ENCODE measurements at places on chromosomes 13 and 19.

- peak; percentile 55 for DNase-seq
Observed at GRCh38 chr13:76879203-76879882, 6.9 kb downstream of the KCTD12 start.

DNA sequence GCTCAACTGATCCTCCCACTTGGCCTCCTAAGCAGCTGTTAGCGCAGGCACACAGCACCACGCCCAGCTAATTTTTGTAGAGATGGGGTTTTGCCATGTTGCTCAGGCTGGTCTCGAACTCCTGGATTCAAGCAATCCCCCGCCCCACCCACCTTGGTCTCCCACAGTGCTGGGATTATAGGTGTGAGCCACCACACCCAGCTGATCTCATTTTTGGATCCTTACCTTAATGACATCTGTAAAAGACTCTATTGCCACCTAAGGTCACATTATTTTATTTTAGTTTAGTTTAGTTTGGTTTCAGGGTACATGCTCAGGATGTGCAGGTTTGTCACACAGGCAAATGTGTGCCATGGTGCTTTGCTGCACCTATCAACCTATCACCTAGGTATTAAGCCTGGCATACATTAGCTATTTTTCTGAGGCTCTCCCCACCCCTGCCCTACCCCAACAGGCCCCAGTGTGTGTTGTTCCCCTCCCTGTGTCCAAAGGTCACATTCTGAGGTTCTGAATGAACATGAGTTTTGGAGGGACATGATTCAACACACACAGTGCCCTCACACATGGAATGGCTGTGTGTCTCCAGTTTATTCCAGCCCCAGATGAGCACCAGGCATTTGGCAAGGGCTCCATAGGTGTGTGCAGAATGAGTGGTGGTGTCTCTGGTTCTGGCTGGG, 1.3 kb downstream of the OR10H5 start:
- no peak for DNase-seq

DNA sequence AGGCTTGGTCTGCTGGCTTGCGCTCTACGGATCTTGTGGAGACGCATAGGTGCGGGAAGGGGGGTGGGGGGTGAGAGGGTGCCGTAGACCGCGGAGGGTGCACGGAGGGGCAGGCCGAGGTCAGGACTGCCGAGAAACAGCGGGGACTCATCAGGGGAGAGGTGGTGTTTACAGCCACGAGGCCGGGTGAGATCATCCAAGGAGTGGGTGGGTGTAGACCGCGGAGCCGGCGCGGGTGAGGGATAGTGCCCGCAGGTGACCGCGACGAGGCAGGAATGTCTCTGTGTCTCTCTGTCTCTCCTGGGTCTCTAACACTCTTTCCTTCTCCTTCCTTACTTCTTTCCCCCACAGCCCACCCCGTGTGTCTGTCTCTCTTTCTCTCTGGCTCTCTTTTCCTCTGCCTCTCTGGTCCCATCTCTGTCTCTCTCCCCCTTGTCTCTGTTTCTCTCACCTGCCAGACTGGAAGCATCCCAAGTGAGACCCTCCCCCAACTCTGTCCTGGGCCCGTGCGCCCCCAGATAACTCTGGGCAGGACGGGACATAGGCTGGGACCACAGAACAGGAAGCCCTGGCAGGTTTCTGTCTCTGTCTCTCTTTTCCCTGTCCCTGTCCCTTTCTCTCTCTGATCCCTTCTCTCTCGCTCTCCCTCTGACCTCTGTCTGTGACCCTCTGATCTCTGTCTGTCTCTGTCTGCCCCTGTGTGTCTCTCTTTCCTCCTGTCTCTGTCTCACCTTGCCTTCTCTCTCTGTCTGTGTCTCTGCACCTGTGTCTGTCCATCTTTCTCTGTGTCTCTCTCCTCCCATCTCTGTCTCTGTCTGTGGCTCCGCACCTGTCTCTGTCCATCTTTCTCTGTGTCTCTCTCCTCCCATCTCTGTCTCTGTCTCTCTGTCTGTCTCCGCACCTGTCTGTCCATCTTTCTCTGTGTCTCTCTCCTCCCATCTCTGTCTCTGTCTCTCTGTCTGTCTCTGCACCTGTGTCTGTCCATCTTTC, 1.8 kb upstream of the KLK4 start:
- DNase-seq = no peak

GRCh38 chr13:100306030-100306429, 217.1 kb downstream of the PCCA start:
- no peak for DNase-seq

- DNase-seq = no peak
Observed at GRCh38 chr13:37954191-37954590, 84.6 kb upstream of the TRPC4 start.
